Foreskin keratinocyte (primary cell): ENCODE measurements at places on chromosomes 2 and 18. TPM values are rescaled to one million over a fixed set of nuclear protein-coding genes. Genes with fewer than 3 reads are reported as not detected.

TUBA3E gene
- not detected in 2 replicates for polyA plus RNA-seq

RNF152 gene
- polyA plus RNA-seq: 2.1 TPM in 2 replicates

ARHGEF4 gene
- polyA plus RNA-seq: 13.8 and 14.1 TPM in 2 replicates

REEP1 gene
- 0.04 and 0.17 TPM in 2 replicates for polyA plus RNA-seq

MDH1B gene
- 0.26 and 0.47 TPM in 2 replicates for polyA plus RNA-seq

ODC1 gene
- 171 and 184 TPM in 2 replicates for polyA plus RNA-seq
